Naive thymus-derived CD8-positive, alpha-beta T cell (primary cell): ENCODE measurements at places on chromosomes 3 and 15. TPM values are rescaled to one million over a fixed set of nuclear protein-coding genes. Genes with fewer than 3 reads are reported as not detected.

GRCh38 chr15:91890614-91891013 lies 37.1 kb downstream of the SLCO3A1 start:
- H3K27ac ChIP-seq, result no peak overlapping the region
- no peak overlapping the region for H3K4me3 ChIP-seq
- peaks cover 24% of the 10 kb centered on the region for H3K36me3 ChIP-seq
- no peaks in the 10 kb centered on the region for H3K27me3 ChIP-seq
- DNase-seq, result no peak

The RAB8B gene
- 79.6 TPM for total RNA-seq

DNA sequence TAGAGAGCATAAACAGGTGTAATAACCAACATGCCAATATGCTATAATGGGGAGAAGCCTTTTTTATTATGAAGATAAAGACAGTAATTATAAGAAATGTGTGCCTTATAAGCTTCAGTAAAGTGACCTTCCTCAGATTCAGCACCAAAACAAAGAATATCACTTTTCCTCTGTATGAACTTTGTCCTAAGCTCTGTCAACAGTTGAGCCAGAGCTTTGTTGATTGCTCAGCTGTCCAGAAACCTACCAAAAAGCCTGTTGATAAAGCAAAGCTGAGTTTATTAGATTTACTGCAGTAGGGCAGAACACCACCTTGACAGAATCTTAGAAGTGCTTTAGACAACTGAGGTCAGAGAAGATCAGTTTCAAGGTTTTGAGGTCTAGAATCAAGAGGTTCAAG lies 635.3 kb downstream of the EDEM1 start:
- H3K27ac ChIP-seq, result no peak overlapping the region
- H3K27me3 ChIP-seq, result no peaks in the 10 kb centered on the region
- DNase-seq, result no peak
- no peaks in the 10 kb centered on the region for H3K4me1 ChIP-seq

DNA sequence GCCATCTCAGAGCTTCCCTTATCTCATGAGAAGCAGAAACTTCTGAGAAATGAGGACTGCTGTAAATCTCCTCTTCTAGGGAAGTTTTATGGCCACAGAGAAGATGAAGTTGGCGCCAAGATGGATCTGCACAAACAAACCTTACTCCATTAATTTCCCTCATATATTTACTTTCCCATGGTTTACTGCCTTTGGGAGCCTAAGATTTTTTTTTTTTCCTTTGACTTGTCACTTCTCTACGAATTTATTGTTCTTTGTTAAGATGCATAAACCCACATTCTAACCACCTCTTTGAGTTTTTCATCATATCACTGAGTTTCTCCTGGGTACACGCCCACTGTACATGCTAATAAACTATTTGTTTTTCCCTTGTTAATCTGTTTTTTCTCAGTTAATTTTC lies 21.5 kb upstream of the NPTN start:
- DNase-seq, result no peak
- H3K4me1 ChIP-seq, result no peaks in the 10 kb centered on the region
- H3K4me3 ChIP-seq, result no peak overlapping the region
- peaks cover 5% of the 10 kb centered on the region for H3K36me3 ChIP-seq

GRCh38 chr15:44536302-44536961 lies 515 bp upstream of the EIF3J start:
- no peaks in the 10 kb centered on the region for H3K27me3 ChIP-seq
- peak overlapping the region; percentile 93 for H3K4me3 ChIP-seq
- no peak for DNase-seq
- peaks cover 28% of the 10 kb centered on the region for H3K36me3 ChIP-seq
- peak overlapping the region; percentile 95 for H3K27ac ChIP-seq
- peaks cover 17% of the 10 kb centered on the region for H3K4me1 ChIP-seq

GRCh38 chr3:197749601-197750395 lies at the start of gene FYTTD1:
Gene FYTTD1, plus strand, starts transcription at chr3:197749883. Its CDS starts 89 bp downstream, at chr3:197749972.
- peak; percentile 81 for DNase-seq
- no peaks in the 10 kb centered on the region for H3K27me3 ChIP-seq
- peaks cover 58% of the 10 kb centered on the region for H3K4me1 ChIP-seq
- H3K36me3 ChIP-seq, result no peaks in the 10 kb centered on the region
- peak within 1 kb of the TSS; percentile 99 for H3K27ac ChIP-seq

DNA sequence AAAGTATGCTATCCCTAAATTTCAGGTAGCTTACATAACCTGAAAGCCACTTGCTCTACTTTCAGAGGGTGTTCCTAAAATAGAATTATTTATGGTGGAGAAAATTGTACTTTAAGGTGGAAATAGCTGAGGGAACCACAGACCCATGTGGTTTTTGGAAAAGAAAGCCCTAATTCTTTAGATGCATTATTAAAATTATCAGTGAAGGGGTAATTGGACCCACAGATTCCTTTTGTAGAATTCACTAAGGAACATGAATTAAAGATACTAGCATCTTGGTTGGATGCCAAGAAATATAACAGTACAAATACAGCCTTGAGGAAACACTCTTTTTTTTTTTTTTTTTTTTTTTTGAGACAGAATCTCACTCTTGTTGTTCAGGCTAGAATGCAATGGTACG lies 37.8 kb downstream of the DPPA2 start:
- no peak for DNase-seq
- H3K4me1 ChIP-seq, result no peaks in the 10 kb centered on the region
- peaks cover 4% of the 10 kb centered on the region for H3K27me3 ChIP-seq
- H3K4me3 ChIP-seq, result no peak overlapping the region
- no peaks in the 10 kb centered on the region for H3K36me3 ChIP-seq
- no peak overlapping the region for H3K27ac ChIP-seq

- no peak for DNase-seq
- H3K27ac ChIP-seq, result no peak overlapping the region
- H3K27me3 ChIP-seq, result no peaks in the 10 kb centered on the region
- peaks cover 2% of the 10 kb centered on the region for H3K4me1 ChIP-seq
- H3K36me3 ChIP-seq, result no peaks in the 10 kb centered on the region
Measured at GRCh38 chr3:12194209-12194608, 35.5 kb upstream of the TIMP4 start.

GRCh38 chr3:5504135-5504534 lies 316.6 kb downstream of the EDEM1 start:
- peak overlapping the region; percentile 57 for H3K27ac ChIP-seq
- DNase-seq, result no peak
- no peaks in the 10 kb centered on the region for H3K4me1 ChIP-seq
- H3K4me3 ChIP-seq, result no peak overlapping the region

The LOXL1 gene
- total RNA-seq, result 1.9 TPM
